ENCODE measurements at places on chromosomes 11 and 22. TPM values are rescaled to one million over a fixed set of nuclear protein-coding genes. Genes with fewer than 3 reads are reported as not detected.

- no peak for DNase-seq
Observed at GRCh38 chr11:127888386-127888785, 699.0 kb downstream of the ETS1 start.

- DNase-seq = no peak
Observed at GRCh38 chr22:36182857-36183256, 18.8 kb downstream of the APOL4 start.

- DNase-seq = no peak
Observed at GRCh38 chr22:37972527-37972926, 11.8 kb downstream of the SOX10 start.

The OTOG gene
- not detected for total RNA-seq

DNA sequence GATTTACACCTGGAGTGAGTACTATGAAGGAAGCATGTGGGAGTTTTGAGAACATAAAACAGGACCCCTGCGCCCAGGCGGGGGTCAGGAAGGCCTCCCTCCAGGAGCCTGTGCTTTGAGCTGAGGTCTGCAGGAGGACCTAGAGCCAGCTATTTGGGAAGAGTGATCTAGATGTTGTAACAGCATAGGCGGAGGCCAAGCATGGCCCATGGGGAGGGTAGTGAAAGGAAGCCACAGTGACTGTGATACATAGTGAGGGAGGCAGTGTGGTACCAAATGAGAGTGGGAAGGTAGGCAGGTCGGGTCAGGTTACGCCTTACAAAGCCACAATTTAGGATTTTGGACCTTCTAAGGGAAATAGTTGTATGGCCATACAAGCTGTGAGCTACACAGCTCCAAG lies 147.5 kb downstream of the PARVA start:
- peak; percentile 71 for DNase-seq

The CREB3L1 gene
- 25.8 TPM for total RNA-seq

GRCh38 chr11:19910931-19911330 lies 198.3 kb downstream of the NAV2 start:
- no peak for DNase-seq

DNA sequence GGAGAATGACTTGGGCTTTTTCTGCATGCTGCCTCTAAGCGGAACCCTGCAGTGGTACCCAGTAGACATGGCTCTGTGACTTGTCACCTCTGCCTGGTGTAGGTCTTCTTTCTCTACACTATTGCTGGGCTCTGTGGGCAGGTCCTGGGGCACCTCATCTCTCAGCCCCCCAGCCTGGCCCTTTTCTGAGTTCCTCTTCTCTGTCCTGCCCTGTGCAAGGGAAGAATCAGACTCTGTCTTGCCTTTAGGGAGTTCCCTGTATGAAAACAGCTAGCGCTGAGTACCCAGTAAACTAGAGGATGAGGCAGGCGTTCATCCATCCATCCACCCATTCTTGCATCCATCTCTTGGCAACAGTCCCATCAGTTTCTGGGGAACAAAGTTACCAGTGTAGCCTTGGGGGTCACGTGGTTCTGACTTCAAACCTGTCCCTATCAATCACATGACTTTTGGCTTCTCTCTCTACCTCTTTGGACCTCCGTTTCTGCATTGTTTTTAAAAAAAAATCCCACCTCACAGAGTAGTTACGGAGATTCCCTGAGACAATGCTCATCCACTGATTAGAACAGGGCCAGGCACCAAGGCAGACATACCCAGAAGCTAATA lies 86.4 kb upstream of the WNT11 start:
- DNase-seq = no peak
